ENCODE measurements at places on chromosomes 7 and 10. TPM values are rescaled to one million over a fixed set of nuclear protein-coding genes. Genes with fewer than 3 reads are reported as not detected.

GRCh38 chr7:33062023-33062781 is at the start of gene NT5C3A:
TSS of gene NT5C3A (minus strand) at chr7:33062776. CDS start at chr7:33062705, 71 bp downstream.
- no peaks in the 10 kb centered on the region for H3K36me3 ChIP-seq
- peak within 1 kb of the TSS; percentile 88 for H3K4me3 ChIP-seq
- no peak for DNase-seq
- H3K27me3 ChIP-seq: no peaks in the 10 kb centered on the region
- peak within 1 kb of the TSS; percentile 98 for H3K27ac ChIP-seq
- H3K4me1 ChIP-seq: peaks cover 15% of the 10 kb centered on the region

DNA sequence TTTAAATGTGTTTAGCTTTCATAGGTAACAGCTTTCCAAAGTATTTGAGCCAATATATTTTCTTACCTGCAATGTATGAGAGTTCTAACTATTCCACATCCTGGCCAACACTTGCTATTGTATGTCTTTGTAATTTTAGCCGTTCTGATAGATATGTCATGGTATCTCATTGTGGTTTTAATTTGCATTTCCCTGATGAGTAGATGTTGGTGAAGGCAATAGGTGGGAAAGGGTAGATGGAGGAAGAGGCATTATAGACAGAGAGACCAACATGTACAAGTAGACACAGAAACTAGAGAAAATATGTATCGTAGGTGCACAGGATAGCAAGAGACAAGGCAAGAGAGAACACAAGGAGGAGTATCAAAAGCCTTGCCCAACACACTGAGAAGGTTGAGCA is 54.8 kb upstream of the CCDC71L start:
- no peak for DNase-seq
- H3K27me3 ChIP-seq: no peaks in the 10 kb centered on the region
- H3K36me3 ChIP-seq: no peaks in the 10 kb centered on the region

GRCh38 chr10:75525067-75525466 is 93.6 kb downstream of the LRMDA start:
- H3K36me3 ChIP-seq: no peaks in the 10 kb centered on the region
- no peaks in the 10 kb centered on the region for H3K27me3 ChIP-seq
- DNase-seq: no peak
- no peaks in the 10 kb centered on the region for H3K4me1 ChIP-seq
- H3K27ac ChIP-seq: no peak overlapping the region
- H3K4me3 ChIP-seq: no peak overlapping the region

HSPA14 gene
- total RNA-seq: 12.8 TPM

DNA sequence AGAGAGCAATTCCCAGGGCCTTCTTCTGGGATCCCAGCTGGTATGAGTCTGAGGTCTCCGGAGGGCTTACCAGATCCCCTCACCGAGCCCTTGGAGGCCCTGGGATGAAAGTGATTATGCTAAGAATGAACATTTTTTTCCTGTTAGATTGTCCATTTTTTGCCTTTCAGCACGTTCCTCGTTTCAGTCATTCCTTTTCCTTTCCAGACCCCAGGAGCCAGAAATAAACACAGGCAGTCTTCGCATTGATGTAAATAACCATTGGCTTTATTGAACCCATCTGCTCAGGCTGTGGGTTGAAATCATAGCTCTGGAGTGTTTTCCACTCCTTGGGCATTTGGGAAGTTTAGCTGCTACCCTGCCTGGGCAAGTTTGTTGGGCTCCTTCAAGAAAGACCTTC is 320.9 kb upstream of the AUTS2 start:
- no peak overlapping the region for H3K27ac ChIP-seq
- H3K4me3 ChIP-seq: no peak overlapping the region

AGMO gene
- total RNA-seq: 0.53 TPM
